Activated T-helper 9 cell treated with anti-CD3 and anti-CD28 coated beads, Interleukin-2, amount 50 U/mL, for 16 hours (primary cell): ENCODE measurements at places on chromosomes 7 and 10.

GRCh38 chr10:92691591-92692079 lies 1.9 kb downstream of the HHEX start:
- no peak for DNase-seq

- no peak for DNase-seq
Measured at GRCh38 chr10:91049988-91050360, 129.1 kb upstream of the ANKRD1 start.

DNA sequence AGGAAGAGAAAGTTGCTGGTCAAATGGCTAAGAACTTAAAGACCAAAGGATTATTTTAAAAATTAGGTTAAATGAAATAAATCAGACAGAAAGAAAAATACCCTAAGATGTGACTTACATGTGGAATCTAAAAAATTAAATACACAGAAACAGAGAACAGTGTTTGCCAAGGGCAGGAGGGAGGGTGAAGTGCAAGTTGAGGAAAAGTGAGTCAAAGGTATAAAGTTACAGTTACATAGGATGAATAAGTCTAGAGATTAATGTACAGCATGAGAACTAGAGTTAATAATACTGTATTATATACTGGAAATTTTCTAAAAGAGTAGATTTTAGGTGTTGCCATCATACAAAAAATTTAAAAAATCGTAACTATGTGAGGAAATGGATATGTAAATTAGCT lies 146.3 kb downstream of the MDFIC start:
- no peak for DNase-seq

DNA sequence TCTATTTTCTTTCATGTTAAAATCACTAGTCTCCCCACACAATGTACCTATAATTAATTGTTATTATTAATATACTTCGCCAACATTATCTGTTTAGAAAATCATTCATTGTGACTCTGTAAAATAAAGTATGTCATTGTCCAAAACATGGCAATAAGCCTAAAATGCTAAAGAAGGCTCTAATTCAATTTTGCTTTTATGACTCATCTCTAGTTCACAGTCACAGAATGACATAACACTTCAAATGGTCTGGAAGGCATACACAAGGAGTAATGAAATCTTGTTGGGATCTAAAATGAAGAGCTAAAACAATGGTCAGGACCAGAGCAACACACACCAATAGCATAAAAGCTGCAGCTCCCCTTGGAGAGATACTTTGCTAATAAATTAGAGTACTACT lies 505.8 kb downstream of the GPAM start:
- DNase-seq: no peak

GRCh38 chr7:81029511-81029910 lies 110.7 kb upstream of the SEMA3C start:
- DNase-seq: no peak

GRCh38 chr7:8259586-8260222 lies 2.3 kb downstream of the ICA1 start:
- no peak for DNase-seq

DNA sequence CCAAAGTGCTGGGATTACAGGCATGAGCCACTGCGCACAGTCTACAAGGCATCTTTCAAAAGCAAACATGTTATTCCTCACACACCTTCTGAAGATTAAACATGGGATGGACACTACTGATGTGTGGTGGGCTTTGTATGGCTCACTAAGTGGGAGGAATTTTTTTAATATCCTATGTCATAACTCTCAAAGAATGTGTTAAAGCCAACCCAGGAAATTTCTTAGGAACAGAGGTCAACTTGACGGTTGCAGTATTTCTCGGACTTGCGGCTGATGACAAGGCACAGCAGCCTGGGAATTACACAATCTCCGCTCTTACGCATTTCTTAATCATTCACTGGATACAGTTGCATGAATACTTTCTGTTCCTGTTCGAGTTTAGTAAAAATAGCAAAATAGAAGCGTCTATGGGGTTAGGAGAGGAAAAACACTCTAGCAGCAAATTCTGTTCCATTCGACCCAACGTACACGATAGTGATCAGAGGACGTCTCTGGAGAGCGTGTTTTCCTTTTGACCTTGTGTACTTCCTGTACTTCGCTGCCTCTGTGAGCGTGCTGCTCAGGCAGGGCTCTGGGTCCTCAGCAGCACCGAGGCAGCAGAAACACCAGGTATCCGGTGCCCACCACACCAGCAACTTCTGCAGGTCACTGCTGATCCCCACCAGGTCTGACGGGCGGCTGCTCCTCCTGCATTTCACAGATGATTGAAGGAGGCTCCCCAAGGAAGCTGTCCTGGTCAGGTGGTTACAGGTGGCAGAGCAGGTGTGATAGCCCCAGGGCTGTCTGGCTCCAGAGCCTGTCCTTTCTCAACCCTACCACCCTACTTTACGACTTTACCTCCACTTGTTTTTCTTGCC lies 26.4 kb upstream of the SRGN start:
- DNase-seq: no peak

DNA sequence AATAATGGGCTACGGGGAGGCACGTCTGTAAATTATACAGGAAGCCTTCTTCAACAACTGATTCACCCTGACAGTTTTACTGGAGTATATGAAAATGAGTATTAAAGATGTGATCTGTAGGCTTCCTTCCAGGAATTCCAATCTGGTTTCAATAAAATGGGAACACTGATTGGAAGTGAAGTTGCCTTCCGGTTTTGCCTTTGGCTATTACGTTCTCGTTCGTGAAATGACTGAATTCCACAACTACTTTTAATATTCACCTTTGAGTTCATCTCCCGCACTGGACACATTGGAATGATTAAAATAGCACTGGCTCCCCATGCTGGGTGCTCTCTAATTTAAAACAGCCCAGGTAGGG lies 350.1 kb upstream of the MKI67 start:
- no peak for DNase-seq

DNA sequence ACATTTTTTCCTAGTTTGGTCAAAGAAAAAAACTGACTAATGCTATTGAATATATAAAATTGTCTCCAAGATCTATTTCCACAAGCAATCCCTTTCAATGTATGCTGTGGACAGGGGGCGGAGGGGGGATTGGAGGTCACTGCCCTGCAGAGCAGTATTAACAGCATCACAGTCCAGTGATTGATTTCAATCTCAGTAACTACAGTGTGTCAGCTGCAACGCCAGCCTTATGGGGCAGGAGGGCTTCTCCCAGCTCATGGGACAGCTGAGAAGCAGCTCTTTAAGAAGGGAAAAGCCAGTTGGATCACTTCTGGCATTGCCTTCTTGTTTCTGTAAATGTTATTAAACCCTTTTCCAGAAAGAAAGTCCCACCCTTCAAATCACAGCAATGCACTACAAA lies 65.0 kb downstream of the RAPGEF5 start:
- DNase-seq: no peak

GRCh38 chr7:77899516-77899915 lies 100.9 kb downstream of the PHTF2 start:
- no peak for DNase-seq

GRCh38 chr10:52965938-52966401 lies 193.4 kb upstream of the MBL2 start:
- DNase-seq: no peak

DNA sequence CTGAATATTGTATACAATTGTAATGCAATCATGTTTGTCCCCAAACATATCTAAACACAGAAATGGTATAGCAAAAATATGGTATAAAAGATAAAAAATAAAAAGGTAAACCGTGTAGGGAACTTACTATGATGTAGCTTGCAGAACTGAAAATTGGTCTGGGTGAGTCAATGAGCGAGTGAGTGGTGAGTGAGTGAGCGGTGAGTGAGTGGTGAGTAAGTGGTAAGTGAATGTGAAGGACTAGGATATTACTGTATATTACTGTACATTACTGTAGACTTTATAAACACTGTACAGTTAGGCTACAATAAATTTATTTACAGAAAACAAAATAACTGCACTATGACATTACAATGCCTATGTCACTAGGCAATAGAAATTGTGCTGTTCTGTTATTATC lies 1163.2 kb upstream of the SORCS1 start:
- DNase-seq: no peak

- no peak for DNase-seq
Measured at GRCh38 chr7:130844811-130845580, 111.0 kb upstream of the KLF14 start.

DNA sequence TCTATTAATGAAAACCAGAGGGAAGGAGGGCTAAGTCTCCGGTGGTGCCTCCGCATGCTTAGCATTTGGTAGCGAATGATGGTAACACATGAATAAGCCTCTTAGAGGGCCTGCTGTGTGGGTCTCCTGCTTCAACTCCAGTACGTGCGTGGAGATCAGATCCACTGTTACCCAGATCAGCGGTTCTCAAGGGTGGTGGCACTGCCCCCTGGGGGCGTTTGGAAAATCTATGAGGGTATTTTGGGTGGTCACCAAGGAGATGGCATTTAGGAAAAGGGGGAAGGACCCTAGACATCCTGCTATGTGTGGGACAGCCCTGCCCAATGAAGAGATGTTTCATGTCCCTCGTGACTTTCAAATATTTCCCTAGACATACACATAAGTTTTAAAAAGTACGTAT lies 57.1 kb upstream of the TM9SF3 start:
- DNase-seq: no peak

DNA sequence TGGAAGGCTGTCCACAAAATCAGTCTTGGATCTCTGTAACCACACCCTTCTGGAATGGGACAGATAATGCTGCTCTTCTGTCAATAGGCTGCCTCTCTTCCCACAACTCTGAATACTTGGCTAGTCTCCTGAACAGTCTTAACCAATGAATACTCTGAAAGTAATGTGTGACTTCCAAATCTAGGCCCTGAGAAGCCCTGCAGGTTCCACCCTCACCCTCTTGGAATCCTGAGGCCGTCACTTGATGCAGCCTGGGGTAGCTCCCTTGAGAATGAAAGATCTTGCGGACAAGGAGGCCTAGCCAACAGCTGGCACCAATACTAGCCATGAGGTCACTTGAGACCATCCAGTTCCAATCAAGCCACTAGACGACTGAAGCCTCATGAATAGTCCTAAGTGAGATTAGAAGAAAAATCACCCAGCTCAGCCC lies 109.2 kb downstream of the ARHGAP12 start:
- no peak for DNase-seq

GRCh38 chr7:22726345-22726906 lies 574 bp upstream of the IL6 start:
- DNase-seq: peak; percentile 17

- no peak for DNase-seq
Measured at GRCh38 chr10:35533565-35533964, 71.6 kb upstream of the GJD4 start.

- no peak for DNase-seq
Measured at GRCh38 chr10:16909271-16909767, 92.1 kb upstream of the RSU1 start.

GRCh38 chr7:158829021-158829341 lies 328 bp downstream of the ESYT2 start:
- DNase-seq: no peak

DNA sequence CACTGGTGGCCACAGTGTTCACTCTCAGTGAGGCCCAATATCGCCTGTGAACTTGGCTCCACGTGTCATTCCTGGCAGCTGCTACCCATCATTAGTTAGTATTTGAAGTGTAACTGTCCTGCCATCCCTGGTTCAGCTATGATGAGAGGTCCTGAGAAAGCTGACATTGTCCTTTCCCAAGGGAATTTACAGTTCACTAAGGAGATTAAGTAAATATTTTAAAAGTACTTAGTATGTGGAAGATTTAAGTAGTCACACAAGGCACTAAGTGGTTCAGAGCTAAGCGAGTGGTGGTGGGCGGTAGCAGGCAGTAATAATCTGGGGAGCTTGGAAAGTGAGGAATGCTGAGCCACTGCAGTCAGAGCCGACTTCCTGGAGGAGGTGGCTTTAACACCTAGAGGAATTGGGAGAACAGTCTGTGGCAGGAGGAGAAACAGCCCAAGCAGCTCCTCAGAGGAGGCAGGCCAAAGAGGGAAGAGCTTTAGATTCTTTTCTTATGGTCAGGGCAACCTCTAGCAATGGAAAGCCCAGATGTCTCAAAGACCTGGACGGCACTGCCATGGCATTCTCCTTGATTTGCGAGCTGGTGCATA lies 519.7 kb downstream of the LRMDA start:
- DNase-seq: no peak

DNA sequence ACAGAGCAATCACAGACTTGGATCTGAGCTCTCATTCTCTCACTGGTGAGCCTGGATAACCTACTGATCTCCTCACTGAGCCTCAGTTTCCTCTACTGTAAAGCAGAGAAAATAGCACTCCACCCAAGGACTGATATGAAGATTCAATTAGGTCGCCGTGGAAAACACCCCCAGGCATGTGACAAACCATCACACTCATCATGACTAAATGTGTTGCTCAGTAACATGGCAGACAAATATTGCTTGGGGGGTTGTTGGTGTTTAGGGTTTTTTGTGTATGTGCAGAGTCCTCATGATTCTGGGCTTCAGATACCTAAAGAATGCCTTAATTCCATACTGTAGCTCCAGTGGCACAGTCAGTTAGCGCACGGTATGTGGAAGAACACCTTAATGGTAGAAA lies 122.1 kb upstream of the TCF7L2 start:
- no peak for DNase-seq

DNA sequence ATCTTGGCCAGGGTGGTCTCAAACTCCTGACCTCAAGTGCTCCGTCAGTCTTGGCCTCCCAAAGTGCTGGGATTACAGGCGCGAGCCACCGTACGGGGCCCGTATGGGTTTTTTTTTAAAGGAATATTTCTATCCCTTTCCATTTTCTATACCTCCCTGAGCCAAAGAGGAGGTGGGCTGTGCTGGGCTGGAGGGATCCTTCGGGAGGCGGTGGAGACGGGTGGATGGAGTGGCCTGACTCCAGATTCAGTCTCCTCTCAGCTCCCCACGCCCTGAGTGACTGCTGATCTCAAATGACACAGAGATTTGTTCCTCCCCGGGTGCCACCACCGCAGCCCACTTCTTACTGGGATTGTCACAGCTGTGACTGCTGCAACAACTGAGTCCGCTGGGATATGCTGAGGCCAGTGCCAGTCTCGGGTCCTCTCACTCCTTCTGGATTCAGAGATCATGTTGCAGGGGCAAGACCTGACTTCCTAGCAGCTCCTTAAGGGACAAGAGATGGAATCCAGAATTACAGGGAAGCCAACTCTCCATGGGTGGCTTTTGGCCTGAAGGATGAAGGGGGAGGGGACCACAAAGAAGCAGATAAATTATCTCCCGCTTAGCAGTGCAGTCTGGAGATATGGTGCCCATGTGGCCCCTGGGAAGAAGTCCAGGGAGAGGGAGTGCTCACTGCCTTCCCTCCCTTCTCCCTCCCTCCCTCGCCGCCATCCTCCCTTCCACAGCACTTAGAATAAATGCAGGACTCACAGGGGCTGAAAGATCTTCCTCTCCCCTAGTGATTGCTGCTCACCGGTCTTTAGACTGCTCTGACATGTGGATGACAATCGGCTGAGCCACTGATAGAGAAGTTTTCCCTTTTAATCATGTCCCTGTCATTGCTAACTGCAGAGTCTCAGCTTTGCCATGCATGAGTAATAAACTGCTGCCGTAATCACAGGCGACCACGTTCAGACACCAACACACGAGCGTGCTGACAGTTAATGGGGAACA lies 14.3 kb downstream of the GALNT17 start:
- DNase-seq: no peak

GRCh38 chr7:152979376-152979775 lies 219.8 kb downstream of the ACTR3B start:
- no peak for DNase-seq

DNA sequence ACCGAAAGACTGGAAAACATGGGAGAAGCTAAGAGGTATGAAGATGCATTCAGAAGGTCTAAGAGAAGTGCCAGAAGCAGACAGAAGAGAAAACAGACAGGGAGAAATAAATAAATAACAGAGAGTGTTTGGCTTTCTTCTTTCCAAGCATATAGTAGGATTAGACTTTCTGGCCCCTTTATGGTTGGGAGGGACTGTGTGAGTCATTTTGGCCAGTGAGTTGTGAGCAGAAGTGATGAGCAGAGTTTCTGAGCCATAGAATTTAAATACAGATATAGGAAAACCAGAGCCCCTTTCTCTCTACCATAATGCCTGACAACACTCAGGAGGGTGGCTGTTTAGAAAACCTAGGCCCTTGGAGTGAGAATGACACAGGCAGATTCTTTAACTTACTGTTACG lies 171.0 kb downstream of the PPP1R17 start:
- no peak for DNase-seq
